NCI-H2107 (cell line): ENCODE measurements at places on chromosomes 13 and 19.

DNA sequence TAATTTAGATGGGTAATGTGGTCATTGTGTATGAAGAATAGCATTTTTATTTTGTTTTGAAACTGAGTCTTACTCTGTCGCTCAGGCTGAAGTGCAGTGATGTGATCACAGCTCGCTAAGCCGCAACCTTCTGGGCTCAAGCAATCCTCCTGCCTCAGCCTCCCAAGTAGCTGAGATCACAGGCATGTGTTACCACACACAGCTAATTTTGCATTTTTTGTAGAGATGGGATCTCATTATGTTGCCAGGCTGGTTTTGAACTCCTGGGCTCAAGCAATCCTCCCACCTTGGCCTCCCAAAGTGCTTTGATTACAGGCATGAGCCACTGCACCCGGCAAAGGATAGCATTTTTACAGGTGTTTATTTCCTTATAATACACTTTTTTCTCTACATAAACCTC is 36.6 kb downstream of the SERTM1 start:
- no peak for DNase-seq

DNA sequence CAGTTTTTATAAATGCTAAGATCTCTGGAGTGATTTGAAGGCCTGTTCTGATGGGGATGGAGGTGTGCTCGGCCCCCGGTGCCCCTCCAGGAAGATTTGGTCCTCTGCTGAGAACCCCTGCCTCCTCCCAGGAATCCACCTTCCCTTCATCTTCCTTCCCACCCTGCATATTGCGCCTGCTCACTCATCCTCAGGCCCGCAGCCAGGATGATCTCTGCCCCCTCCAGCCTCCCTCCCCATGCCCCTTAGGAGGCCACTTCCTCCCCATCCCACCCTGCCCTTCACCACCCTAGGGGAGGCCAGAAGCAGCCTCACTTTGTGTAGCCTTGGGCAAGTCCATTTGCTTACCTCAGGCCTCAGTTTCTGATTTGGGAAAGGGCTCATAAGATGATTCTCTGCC is 19.7 kb downstream of the VASP start:
- no peak for DNase-seq

- no peak for DNase-seq
These were observed 1.0 kb upstream of the ICAM5 start for GRCh38 chr19:10288662-10289166.

DNA sequence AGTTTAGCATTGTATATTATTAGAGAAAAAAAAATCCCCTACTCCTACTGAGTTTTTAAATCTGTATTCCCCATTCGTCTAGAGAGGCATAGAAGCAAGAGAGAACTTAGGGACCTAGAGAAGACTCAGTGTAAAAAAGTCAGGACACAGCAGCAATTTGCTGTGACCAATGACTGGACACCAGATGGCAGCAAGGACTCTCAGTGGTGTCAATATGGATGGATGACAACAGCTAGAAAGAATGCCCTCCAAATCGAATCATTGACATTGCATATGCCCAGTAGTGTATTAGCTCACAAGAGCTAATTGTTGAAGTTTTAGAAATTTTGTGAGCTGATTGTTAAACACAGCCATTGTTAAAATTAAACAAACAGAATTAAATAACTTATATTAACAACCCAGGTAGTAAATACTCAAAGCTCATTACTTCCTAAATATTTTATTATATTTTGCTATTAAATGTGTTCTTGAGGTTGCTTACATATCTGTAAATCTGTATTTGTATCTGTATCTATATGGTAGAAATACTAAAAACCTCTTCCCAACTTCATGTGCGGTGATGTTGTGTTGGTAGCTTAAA is 43.9 kb downstream of the SIAH3 start:
- no peak for DNase-seq

GRCh38 chr13:31853643-31854326 is 114.5 kb downstream of the RXFP2 start:
- no peak for DNase-seq

GRCh38 chr13:53012707-53013106 is 15.9 kb upstream of the OLFM4 start:
- no peak for DNase-seq

DNA sequence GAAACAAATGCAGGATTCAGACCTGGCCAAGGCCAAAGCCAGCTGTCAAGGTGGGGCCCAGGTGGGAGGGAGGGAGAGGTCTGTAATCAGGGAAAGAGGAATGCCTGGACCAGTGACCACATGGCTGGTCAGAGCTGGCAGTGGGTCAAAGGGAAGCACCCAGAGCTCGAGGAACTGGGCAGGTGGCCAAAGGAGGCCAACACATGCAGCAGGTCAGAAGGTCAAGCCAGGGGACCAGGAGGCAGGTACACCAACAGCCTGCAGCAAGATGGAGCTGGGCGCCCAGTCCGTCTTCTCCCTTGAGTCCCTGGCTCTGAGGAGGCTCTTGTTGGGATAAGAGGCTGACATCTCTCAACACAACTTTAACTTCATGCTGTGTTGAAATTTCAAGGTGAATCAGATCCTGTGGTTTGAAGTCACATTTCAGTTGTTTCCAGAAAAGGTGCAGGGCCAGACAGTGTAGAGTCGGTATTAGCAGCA is 17.1 kb downstream of the GPATCH1 start:
- no peak for DNase-seq

GRCh38 chr13:27022571-27023311 is 148.9 kb downstream of the USP12 start:
- DNase-seq = no peak

- no peak for DNase-seq
These were observed 60.9 kb downstream of the WDFY2 start for GRCh38 chr13:51645154-51645650.

DNA sequence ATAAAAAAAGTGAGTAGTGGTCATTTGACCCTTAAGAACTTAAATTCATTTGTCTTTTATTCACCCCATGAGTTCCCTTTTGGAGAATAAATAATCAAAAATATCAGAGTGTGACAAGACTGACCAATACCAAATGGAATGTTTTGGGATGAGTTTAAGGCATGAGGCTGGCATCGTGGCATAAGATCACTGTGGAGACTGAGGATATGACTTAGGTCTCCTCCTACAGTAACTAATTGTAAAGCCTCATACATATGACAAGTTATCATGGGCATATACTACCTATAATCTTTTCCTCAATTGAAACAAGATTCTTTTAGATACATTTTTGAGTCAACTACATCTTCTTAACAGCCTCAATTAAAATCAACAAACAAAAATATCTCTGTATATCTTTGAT is 782.0 kb downstream of the SLITRK1 start:
- DNase-seq = no peak

- no peak for DNase-seq
These were observed 65.3 kb downstream of the PEPD start for GRCh38 chr19:33456076-33456844.

DNA sequence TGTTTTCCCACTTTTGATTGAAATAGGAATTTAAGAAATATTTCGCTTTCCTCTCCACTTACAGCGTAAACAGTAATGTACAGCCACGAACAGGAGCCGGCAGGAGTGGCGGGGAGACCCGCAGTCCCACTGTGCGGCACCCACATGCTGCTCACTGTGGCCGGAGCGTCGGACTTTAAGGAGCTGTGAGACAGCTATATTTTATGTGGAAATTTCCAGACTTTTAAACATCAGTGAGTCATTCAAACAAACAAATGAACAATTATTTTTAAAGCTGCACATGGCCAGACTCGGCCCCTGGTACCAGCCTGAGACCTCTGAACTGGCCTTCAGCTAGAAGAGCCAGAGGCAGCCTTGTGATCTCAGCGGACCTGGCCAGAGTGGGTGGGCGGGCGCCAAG is 52.5 kb downstream of the CRYL1 start:
- no peak for DNase-seq

- DNase-seq = no peak
These were observed 84.2 kb downstream of the TNFRSF19 start for GRCh38 chr13:23654111-23655110.

DNA sequence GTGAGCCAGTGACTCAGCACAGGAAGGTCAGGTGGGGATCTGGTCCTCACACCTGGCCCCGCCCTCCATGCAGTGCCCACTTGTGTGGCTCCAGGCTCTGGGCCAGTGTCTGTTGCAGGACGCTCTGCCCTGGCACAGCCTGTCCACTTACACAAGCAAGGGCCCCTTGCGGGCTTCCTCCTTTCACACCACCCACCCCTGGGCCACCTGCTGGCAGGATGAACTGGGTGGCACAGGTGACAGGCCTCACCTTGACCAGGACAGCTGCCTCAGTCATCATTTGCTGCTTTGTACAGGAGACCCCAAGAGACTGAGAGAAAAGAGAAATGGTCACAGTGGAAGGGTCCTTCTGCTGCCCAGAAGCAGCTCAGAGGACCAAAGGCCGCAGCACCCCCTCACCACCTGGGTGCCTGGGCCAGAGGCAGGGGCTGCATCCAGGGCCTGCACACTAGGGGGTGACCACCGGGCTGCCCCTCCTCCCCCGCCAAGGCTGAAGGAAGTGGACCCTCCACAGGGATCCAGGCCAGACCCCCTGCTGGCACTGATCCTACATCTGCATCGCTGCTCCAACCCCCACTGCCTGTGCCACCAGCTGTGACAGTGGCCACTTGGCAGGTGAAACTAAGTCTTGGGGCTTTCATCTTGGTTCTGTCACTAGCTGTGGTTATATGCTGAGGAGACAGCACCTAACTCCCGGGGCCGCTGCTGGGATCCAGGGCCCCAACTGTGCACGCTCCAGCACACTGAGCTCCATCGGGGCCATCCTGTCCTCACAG is 110.3 kb downstream of the TUBA3C start:
- no peak for DNase-seq

DNA sequence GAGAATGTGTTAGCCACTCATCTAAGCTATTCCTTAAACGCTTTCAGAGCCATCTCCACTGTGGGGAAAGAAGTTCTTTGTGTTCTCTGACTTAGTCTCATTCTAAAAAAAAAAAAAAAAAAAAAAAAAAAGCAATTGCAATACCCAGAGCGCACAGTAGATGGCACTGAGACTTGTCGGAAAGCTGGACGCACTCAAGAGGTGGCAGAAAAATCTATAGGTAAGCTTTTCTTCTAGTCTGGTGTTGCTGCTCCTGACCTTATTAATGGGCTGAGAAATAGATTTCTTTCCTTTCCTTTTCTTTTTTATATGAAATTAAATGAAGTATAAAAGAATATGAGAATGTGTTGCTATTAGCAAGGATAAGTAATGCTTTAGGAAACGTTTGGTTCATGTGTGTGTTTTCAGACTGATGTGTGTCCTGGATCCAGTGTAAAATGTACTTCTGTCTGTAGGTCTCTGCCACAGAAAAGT is 4.7 kb upstream of the GJB2 start:
- DNase-seq = no peak

DNA sequence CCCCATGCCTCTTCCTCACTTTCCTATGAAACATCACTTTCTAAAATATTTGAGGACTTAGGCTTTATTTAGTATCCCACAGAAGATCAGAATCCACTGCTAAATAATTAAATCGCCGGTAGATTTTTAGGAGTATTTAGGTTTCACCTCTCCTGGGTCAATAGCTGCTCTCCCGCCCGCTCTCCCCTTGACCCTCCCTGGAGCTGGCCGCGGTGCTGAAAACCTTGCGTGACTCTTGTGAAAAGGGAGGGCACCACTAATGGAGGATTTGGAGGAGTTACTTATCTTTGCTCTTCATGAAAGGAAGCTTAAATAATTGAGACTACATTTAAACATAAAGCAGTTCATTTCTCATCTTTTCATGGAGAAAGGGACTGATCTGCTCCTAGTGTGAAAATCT is 14.1 kb downstream of the POU4F1 start:
- DNase-seq = no peak

DNA sequence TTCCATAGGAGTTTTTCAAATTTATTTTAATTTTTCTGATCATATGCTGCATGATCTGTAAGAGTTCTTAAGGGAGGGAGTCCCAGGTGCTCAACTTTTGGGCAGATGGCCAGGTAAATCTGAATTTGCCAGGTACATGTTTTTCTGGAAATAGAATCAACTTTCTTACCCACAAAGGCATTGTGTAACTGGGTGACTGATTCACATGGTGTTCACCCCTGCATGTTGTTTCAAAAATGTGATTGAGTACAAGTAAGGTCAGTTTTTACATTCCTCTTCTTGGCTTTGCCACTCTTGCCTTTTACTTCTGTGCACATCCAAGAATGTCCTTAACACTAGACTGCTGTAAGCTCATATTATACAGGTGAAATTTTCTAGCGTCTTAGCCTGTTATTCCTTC is 30.4 kb downstream of the RB1 start:
- DNase-seq = no peak

DNA sequence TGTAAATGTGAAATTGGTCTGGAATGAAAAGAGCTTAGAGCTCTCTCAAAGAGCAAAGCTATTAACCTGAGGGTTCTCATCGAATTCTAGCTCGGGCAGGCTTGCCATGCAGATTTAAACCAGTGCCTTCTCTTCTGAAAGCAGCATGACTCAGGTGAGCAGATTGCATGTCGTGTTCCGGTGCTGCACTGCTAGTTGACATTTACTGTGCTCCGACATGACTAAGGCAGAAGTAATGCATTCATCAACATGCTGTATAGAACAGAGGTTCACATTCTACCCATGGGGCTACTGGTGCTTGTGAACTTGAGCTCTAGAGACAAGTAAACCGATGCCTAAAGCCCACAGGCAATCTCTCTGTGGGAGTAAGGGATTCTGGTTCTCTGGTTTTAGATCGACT is 947.7 kb downstream of the EFNB2 start:
- DNase-seq = no peak

- no peak for DNase-seq
These were observed 9.7 kb downstream of the EFNA2 start for GRCh38 chr19:1295169-1296012.

- DNase-seq = no peak
These were observed 114.4 kb downstream of the RAB20 start for GRCh38 chr13:110447058-110447511.

- no peak for DNase-seq
These were observed 35.0 kb upstream of the VWA8 start for GRCh38 chr13:41995946-41996345.

DNA sequence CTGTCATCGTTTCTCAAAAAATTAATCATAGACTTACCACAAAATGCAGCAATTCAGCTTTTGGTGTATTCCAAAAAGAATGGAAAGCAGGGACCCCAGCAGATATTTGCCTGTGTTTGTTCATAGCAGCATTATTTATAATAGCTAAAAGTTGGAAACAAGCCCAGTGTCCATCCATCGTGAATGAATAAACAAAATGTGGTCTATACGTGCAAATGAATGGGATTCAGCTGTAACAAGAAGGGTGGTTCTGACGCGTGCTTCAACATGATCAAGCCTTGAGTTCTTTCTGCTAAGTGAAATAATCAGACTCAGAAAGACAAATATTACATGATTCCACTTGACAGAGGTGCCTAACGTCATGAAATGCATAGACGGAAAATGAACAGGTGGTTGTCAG is 36.4 kb downstream of the PSG11 start:
- no peak for DNase-seq

- no peak for DNase-seq
These were observed 101.2 kb downstream of the TNFRSF19 start for GRCh38 chr13:23671377-23671776.

GRCh38 chr19:16897856-16898161 is 9.0 kb downstream of the F2RL3 start:
- DNase-seq = no peak

DNA sequence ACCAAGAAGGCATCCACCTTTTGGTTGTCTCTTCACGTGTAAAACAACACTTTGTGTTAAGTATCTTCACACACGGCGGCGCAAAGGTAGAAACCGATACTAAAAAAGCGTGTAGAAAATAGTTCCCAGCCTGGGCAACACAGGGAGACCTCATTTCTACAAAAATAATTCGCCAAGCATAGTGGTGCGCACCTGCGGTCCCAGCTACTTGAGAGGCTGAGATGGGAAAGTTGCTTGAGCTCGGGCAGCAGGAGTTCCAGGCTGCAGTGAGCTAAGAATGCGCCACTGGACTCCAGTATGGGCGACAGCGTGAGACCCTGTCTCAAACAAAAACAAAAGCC is 573 bp upstream of the ERCC5 start:
- no peak for DNase-seq

- DNase-seq = no peak
These were observed 1356.6 kb downstream of the SLITRK5 start for GRCh38 chr13:89027694-89028306.
